Stimulated activated CD8-positive, alpha-beta memory T cell treated with anti-CD3 and anti-CD28 coated beads, Interleukin-12 subunit alpha, Interleukin-12 subunit beta, amount 100 ng/mL, for 4 hours (primary cell): ENCODE measurements at places on chromosomes 12 and 14.

- DNase-seq = no peak
Measured at GRCh38 chr12:114835031-114835430, 151.1 kb upstream of the TBX3 start.

DNA sequence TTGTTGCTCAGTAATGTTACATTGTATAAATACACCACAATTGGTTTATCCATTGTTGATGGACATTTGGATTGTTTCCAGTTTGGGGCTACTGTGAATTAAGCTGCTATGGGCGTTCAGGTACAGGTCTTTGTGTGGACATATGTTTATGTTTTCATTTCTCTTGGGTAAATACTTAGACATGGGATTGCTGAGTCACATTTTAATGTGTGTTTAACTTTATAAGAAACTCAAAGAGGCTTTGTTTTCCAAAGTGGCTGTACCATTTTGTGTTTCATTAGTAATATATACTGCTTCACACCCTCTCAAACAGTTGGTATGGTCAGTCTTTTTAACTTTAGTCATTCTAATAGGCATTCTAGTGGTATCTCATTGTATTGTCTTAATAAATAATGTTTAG, 225.0 kb downstream of the SPTSSA start:
- DNase-seq = no peak

DNA sequence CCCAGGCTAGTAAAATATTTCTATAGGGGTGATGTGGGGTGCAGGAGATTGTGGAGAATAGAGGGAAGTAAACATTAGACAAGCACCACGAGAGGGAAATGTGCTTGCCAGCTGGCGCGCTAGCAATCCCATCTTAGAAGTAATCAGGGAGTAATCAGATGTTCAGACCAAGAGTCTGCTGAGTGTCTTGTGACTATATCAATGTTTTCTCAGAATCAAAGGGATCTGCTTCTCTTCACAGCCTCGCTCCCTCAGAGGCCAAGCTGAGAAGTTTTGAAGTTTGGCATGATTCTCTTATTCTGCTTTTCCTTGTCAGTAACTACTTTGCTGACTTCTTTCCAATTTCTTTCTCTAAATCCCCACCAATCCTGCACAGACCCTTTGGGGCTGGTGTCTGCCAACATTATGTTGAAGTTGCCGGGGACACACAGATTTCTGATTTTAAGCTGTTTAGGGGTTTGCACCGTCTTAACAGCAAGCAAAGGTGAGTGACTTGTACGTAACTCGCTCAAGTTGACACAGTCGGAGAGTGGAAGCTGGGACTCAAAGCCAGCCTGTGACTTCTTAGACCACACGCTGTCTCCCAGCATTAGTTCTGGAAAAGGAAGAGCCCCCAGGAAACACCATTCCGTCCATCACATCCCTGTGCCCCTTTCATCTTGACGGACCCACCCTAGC, 22.0 kb upstream of the TSPAN9 start:
- DNase-seq = no peak

- DNase-seq = no peak
Measured at GRCh38 chr14:26400373-26400772, 197.5 kb downstream of the NOVA1 start.

GRCh38 chr12:69952890-69953289, 127.9 kb downstream of the MYRFL start:
- no peak for DNase-seq

GRCh38 chr12:52356031-52356761, 11.1 kb downstream of the KRT85 start:
- no peak for DNase-seq

DNA sequence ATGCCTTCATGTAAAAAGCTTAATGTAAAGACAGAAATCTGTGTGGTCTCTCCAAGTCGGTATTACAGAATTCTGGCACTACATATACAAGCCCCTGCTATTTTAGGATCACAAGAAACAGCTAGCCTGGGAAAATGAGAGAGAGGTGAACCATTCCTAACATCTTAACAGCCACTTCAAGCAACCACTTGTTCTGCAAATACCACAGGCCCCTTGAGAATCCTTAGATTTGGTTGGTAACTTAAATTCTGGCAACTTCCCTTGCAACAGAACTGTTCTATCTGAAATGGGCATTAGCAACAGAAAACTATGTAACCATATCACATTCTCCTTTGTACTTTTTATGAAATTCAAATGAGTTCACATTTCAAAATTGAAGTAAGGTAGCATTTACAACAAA, 68.5 kb downstream of the SPPL3 start:
- no peak for DNase-seq

DNA sequence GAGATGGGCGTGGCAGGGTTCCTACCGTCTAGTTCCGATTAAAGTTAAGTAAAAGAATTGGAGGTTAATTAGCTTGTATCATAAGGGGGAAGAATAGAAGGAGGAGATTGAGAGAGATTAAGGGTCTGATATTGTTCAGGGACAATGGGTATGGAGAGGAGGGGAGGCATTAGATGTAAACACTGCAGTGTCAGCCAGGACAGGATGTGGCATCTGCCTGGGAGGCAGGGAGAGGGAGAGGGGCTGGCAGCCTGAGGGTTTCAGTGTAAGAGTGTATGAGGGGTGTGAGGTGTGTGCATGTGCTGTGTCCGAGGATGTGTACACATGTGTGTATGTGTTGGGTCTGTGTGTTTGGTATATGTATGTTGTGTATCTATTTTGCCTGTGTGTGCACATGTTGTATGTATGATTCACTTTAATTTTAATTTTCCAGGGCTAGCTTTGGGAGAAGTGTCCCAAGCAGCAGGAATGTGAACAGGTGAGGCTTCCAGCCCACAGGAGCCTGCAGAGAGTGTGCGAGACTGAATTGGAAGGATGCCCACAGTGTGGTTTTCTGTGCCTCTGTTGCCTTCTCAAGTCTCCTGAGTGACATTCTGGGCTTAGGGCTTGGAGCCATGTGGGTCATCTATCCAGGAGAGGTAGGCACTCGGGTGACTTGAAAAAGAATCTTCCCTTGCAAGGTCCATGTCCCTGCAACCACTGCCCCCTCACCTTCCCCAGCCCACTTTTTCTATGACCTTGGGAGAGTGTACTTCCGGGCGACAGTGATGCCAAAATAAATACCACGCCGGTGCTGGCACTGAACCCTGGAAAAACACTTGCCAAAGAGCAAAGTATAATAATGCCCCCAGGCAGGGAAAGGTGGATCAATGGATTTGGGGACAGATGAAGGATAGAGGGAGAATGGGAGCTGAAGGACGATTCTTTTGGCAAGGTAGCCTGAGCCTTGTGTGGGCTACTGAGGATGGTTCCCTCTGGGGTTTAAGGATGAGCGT, 36.8 kb upstream of the DCD start:
- no peak for DNase-seq

DNA sequence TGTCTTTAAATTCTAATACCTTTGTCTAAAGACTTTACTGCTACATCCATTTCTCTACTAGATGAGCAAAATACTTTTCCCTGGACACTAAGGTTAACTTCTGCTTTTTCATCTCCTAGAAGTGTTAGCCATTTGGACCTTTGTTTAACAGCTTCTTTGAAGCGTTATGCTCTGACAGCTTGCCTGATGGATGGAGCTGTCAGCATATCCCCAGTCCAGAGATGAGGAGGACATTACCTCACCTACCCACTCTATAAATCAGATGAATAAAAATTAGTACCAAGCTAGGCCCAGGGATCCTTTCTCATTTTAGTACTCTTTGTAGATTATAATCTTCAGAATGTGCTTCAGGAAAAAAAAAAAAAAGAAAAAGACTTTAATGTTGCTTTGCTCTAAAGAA, 222.7 kb downstream of the PELI2 start:
- no peak for DNase-seq

- no peak for DNase-seq
Measured at GRCh38 chr12:64691795-64692583, 67.2 kb downstream of the GNS start.

DNA sequence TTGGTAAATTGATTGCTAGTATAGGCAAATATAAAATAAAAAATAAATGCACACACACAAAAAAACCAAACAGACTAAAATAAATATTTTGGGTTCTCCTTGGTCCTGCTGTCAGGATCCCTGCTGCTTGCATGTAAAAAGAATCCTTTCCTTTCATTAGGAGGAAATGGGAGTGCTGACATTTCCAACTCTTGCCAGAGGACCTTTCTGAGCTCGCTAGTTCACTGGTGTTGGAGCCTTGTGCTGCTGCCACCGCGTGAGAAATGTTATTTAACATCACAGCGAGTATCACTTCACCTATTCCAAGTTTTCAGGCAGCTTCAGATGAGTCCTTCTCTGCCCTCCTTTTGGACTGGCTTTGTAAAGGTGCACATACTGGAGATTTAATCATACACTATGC, 358.9 kb downstream of the NPAS3 start:
- DNase-seq = no peak

DNA sequence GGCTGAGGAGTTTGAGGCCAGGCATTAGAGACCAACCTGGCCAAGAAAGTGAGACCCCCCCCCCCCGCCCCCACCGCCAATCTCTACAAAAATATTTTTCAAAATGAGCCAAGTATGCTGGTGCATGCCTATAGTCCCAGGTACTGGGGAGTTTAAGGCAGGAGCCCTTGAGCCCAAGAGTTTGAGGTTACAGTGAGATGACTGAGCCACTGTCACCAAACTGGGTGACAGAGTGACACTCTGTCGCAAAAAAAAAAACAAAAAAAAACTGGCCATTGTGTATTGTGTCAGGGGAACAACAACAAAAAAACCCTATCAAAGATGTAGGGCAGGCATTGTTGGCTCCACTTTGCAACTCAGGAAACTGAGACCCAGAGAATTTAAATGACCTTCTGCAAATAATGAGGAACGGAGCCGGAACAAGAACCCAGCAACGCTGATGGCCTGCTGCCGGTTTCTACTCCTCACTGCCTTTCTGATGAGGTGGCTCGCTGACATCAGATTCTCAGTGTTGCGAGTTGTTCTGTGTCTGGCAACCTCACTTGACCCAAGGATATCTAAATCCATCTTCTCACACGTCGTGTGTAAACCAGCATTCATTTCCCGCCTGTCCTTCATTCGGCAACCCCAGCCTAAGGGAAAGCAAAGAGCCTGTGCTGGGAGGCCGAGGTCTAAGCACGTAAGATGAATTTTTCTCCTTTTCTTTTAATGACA, 195.2 kb upstream of the CRY1 start:
- DNase-seq = no peak

GRCh38 chr14:89473569-89473968, 56.5 kb upstream of the FOXN3 start:
- DNase-seq = no peak

DNA sequence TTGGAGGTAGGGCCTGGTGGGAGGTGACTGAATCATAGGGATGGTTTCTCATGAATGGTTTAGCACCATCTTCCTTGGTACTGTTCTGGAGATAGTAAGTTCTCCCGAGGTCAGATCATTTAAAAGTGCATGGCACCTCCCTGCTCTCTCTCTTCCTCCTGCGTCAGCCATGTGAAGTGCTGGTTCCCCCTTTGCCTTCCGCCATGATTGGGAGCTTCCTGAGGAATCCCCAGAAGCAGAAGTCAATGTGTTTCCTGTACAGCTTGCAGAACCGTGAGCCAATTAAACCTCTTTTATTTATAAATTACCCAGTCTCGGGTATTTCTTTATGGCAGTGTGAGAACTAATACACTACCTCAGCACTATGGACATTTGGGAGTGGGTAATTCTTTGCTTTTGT, 4.8 kb upstream of the LGMN start:
- no peak for DNase-seq

- no peak for DNase-seq
Measured at GRCh38 chr12:121184425-121184824, 25.5 kb upstream of the P2RX4 start.

GRCh38 chr14:89702876-89703200, 251.7 kb downstream of the EFCAB11 start:
- DNase-seq = no peak

DNA sequence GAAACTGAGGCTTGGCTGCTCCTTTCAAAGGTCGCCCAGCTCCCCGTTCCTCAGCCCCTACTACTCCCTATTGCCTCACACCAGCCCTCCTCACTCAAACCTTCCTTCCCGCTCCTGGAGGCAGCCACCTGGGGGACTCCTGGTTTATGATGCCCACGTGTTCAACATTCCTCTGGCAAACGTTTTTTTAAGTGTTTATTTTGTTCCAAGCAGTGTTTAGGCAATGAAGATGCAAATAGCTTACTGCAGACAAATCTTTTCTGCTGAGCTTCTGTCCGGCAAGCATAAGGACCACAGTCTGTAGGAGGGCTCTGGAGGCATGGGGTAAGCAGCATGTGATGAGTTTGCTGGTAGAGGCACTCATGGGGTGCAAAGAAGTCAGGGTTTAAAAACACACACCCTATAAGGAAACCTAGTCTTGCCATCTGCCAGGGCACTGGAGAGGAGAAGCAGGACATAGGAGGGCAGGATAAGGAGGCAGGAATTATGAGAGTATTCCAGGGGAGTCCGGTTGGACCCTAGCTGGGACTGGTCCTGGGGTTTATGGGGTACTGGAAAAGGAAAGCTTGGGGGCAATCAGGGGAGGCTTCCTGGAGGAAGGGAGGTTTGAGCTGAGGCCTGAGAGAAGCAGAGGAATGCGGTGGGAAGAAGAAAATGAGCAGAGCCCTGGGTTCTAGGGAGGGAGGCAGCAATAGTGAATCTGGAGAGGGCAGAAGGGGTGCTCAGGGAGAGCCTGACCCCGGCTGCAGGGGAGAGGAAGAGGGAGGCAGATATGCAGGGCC, 123.3 kb downstream of the NCOR2 start:
- no peak for DNase-seq

DNA sequence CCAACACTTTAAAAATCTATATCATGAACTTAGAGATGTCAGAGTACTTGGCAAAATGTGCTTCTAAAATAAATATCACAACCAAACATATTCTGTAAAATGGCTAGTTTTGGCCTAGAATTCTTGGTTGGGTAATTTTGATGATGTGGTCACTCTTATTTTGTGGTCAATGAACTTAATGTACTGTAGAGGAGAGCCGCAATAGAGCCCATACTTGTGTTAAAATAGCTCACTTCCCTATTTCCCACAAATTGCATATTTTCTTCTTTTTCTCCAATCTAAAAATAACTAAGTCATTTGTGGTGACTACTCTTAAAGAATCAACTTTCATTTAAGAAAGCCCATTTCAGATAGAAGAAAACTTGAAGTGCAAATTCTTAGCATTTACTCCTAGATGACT, 619.4 kb downstream of the CCER1 start:
- DNase-seq = no peak

DNA sequence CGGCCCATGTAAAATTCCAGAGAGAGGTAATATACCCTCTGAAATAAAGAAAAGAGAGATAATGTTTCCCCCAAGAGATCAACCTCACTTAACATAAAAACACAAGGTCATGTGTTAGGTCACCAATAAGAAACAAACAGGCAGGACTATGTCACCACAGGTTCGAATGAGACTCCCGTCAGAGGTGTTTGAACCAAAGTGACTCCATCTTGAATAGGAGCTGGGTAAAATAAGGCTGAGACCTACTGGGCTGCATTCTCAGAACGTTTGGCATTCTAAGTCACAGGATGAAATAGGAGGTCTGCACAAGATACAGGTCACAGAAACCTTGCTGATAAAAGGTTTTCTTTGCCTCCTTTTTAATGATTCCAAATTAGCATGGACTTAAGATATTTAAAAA, 6.5 kb downstream of the PYGL start:
- DNase-seq = no peak
